ENCODE measurements at places on chromosomes 7 and 10.

- DNase-seq, result no peak
These were observed 3.3 kb downstream of the HILPDA start for GRCh38 chr7:128458956-128459355.

DNA sequence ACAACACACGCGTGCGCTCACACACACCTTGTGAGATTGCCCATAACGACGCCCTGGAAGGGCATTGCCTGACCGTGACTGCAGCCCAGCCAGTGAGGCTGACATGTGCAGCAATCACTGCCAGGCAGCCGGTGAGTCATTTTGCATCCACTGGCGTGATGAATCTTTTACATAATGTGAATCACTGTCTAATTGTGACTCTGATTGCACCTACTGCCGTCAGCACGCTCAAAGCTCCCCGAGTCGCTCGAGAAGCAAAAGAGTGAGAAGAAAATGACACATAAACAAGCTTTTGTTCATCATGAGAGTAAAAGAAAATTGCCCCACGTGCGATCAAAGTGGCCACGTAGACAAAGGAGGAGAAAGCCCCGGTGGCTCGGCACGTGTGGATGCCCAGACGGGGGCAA is 117.4 kb upstream of the PFKP start:
- DNase-seq, result no peak

GRCh38 chr7:76400248-76400647 is 9.2 kb downstream of the SSC4D start:
- no peak for DNase-seq

- no peak for DNase-seq
These were observed 30.4 kb upstream of the RSU1 start for GRCh38 chr10:16847644-16848043.

DNA sequence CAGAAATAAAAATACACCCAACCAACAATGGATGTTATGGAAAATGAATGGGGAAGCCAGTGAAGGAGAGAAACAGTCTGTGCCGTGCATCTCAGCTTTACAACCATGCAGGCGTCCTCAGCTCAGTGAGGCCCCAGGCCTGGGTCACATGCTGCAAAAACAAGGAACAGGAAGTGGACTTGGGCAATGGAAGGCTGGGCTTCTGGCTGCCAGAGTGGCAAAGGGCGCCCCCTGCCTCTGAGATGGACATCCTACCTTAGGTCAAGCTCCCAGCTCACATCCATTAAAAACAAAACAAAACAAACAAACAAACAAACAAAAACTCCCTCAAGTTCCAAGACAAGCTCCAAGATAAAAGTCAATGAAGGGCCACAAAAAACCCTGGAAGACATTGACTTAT is 54.7 kb upstream of the AFAP1L2 start:
- no peak for DNase-seq

All from large intestine (tissue), 12 donors.